GOT3 (cell line): ENCODE measurements at places on chromosomes 5 and 9.

GRCh38 chr9:121218357-121219027 is 16.8 kb upstream of the RAB14 start:
- no peak for DNase-seq

- DNase-seq: no peak
These were observed 157.0 kb upstream of the RAI14 start for GRCh38 chr5:34499001-34499734.

GRCh38 chr9:121095057-121095456 is 20.3 kb downstream of the CNTRL start:
- no peak for DNase-seq

DNA sequence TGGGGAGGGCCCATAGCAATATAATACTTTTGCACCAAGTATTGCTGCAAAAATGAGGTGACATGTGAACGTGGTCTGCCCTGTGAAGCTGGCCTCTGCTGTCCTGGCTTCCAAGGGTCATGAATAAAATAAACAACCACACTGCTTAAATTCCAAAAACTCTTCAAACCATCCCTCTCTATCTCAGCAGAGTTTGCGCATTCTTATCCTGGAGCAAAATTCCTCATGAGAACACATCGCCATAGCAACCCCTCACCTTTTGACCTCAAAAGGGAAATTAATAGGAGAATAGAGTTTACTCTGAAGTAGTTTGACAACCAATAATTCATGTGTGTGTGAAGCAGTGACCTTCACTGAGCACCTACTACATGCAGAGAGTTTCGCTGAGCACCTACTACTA is 342.9 kb downstream of the SPOCK1 start:
- DNase-seq: no peak

DNA sequence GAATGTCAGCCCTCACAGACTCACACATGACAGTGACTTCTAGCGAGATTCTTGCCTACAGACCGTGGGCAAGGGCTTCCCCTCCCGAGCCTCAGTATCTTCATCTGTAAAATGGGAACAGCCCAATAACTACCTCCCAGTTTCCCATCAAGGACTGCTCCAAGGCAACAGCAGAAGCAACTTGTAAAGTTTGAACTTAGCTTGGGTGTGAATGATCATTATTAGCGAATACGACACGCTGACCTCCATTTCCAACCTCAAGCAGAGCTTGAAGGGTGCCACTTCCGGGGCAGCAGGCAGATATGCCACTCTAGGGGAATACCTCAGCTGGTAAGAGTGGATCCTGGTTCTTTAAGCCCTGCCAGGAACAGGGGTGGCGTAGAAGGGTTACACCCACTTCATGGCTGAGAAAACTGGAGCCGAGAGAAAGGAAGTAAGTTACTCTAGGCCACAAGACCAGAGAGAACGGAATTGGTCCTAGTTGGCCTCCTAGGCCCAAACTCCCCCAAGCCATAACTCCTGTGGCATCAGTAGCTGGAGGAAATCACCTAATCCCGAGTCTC is 2.0 kb downstream of the RNF44 start:
- no peak for DNase-seq

DNA sequence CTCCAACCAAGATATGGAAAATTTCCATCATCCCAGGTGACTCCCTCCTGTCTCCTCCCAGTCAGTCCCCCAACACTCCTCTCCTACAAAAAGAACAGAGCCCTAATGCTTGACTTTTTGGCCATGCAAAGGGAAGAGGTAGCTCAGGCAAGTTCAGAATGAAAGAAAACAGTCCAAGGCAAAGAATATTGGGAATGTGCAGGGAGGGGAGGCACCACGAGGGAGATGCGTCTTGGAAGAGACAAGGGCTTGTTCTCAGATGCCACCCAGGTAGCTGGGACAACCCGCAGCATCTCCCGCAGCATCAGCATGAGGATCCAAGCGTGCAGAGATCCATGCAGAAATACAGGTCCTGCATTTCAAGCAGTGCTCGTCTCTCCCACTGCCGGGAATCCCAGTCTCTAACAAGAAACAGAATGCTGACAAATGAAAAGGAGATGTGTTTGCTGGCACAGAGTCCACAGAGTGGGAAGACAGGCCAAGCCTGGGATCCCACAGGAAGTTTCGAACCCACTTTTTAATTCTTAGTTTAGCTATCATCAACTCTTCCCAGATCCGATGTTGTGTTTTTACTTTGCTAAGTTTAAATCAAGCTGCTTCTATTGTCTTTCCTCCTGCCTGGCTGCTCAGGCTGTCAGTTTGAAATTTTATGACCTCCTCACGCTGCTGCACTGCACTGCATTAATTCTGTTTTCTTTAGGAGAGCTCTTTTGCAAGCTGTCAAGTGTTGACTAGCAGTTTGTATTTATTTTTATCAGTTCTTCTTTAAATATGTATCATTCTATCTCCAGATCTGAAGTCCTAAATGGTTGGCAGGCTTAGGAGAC is 86.8 kb upstream of the OSMR start:
- no peak for DNase-seq

- no peak for DNase-seq
These were observed 1.4 kb downstream of the TMEFF1 start for GRCh38 chr9:100474082-100474923.

DNA sequence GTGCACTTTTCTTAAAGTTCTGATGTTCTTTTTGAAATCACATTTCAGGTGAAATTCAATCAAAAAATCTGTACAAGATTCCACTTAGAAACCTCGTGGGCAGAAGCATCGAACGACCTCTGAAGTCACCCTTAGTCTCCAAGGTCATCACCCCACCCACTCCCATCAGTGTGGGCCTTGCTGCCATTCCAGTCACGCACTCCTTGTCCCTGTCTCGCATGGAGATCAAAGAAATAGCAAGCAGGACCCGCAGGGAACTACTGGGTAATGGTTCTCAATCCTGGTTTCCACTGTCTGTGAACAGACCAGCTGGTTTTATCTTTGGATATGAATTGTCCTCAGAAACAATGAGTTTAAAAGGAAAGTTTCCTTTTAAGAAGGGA is 8.1 kb upstream of the SLC2A8 start:
- DNase-seq: no peak

DNA sequence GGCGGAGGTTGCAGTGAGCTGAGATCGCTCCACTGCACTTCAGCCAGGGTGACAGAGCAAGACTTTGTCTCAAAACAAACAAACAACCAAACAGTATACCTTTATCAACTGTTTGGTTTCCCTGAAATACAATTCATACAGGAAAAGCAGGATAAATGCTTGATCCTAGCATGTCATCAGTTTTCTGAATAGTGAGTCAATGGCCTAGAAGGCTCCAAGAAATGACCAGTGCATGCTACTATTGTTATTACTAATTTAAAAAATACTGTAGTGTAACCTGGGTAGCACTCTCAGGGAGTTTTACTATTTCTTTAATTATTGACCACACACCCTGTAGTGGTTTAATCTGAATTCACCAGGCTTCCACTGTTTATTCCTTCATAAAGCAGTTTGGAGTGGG is 101.0 kb upstream of the PTPN3 start:
- DNase-seq: no peak

DNA sequence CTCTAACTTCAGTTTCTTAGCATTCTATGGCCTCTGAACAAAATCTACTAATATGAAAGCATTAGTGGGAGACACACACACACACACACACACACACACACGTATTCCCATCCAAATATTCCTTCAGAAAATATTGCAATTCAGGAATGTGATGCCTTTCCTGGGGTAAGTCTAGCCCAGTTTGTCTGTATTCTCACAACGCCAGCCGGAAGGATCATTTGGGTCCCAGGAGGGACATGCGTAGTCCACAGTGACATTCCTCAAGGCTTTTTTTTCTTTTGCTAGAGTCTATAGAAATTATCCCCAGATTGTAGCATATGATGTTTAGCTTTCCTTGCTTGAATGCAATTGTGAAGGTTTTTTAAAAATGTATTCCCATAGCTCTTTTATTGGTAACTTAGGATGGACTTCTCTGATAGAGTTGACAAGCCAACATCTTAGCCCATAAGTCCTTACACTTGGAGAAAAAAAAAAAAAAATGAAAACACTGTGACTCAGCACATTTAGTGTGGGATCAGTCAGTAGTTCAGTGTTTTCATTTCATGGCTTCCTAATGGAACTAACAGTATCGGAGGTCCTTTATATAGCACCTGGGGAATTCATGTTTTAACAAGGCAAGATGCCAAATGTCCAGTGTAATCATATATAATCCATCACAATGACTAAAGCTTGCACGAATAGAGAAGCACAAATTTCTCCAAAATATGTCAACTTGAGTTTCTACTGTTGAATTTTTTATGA is 316.5 kb downstream of the DIRAS2 start:
- DNase-seq: no peak

DNA sequence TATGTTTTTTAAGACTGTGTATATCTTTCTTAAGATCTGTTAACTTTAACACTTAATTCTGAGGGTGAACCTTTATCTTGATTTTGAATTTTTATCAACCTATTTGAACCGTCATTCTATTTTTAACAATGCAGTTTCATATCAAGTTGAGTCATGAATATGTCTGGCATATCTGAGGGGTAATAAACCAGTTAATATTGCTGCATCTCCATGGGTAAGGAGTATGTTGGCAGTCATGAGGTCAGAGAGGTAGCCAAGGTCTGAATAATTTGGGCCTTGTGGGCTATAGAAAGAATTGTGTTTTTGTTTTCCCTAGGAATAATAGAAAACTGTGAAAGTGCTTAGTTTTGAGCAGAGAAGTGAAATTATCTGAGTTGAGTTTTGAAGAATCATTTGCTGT is 419.0 kb downstream of the PLK2 start:
- DNase-seq: no peak

DNA sequence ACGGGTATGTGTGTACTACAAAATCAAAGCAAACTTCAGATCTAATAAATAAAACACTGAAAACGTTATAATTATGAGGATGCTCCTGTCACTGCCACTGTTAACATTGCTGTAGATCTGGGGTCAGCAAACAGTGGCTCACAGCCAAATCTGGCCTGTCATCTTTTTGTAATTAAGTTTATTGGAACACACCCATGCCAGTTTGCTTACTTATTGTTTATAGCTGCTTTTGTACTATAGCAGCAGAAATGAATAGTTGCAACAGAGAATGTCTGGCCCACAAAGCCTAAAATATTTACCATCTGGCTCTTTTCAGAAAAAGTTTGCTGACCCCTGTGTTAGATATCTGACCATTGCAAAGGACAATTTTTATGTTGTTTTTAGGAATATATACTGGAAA is 32.1 kb downstream of the PRRC1 start:
- no peak for DNase-seq

- DNase-seq: no peak
These were observed 27.7 kb downstream of the RANBP3L start for GRCh38 chr5:36273809-36274526.

DNA sequence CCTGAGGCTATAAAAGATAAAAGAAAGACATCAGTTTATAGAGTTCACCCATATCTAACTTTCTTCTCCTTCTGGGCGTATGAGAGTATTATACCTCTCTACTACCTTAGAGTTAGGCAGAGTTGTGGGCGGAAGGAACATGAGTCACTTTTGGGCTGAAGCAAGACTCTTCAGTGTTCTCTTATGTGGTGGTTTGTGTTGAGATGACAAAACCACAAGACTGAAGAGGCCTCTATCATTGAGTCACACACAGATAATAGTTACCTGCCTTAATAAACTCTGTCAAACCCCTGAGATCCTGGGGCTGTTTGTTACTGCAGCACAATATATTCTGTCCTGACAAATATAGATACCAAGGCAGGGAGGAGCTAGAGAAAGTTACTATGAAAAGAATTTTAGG is 184.2 kb downstream of the EFNA5 start:
- no peak for DNase-seq

GRCh38 chr5:134736173-134736812 is 2.1 kb upstream of the CAMLG start:
- DNase-seq: no peak

GRCh38 chr5:135205632-135206349 is 171.8 kb upstream of the PITX1 start:
- DNase-seq: no peak

DNA sequence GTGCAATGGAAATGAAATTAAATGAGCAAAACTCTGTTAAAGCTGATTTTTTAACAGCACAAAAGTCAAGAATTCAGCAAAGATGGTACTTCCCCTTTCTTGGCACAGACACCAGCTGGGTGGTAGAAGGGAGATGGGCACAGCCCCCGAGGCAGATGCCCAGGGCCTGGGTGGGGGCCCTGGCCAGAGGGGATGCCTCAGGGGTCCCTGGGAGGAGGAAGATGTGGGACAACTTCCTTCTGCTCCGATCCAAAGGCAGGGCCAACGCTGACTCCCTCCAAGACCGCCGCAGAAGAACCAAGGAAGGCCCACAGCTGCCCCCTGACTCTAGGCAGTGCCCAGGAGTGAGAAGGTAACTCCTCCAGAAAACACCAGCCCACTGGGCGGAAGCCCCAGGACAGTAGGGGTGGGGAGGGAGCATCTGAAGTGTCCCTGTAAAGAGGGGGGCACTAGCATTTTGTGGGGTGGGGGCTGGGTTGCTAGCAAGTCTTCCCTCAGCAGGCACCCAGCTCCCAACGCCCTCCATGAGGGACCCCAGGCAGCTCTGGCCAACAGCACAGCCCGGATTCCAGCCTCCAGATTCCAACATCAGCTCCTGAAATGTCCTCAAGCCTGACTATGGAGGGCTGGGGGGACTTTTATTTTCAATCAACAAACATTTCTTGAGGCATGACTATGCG is 4.9 kb downstream of the NACC2 start:
- DNase-seq: no peak

- DNase-seq: no peak
These were observed 21.9 kb upstream of the FSD1L start for GRCh38 chr9:105425816-105426433.

GRCh38 chr5:27491047-27491446 is 452.7 kb upstream of the CDH9 start:
- no peak for DNase-seq

DNA sequence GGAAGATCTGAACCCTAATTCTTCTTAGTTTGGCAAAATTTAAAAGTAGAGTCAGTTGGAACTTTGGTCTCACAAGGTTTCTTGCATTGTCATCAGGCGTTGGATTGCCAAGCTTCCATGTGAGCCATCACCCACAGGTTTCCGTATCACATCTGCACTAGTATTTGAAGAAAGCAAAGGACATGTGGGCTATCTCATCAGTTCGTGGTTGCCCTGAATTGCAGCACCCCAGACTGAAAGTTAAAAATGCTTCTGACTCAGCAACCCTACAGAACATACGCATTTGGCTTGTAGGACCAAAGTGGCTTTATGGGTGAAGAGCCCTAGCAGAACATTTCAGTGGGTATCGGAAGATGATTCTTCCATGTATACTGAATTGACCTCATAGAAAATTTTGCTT is 358.0 kb downstream of the ENC1 start:
- no peak for DNase-seq
